ENCODE measurements at places on chromosomes 3 and 15.

- DNase-seq, result no peak
Observed at GRCh38 chr15:79878078-79878705, 18.6 kb downstream of the MTHFS start.

DNA sequence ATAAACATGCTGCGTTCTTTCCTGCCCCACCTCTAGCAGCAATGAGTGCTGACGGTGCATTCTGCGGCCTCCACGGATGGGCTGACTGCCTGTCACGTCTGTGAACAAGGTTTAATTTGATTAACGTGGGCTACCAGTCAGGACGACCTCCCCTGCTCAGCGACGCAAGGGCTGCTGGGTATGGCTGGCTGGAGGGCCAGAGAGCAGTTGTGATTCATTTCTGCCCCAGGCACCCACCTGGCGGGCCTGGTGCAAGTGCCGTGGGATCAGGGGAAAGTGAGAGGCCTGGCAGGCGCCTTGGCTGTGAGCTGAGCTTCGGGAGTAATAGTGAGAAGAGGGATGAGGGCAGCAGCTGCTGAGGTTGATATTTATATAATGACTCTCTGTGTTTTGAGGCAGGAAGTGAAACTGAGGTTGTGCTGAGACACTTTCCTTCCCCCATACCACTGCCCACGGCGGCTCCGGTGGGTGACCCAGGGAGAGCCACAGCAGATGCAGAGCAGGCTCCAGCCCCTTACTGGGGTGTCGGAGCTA is 190.4 kb upstream of the BCL6 start:
- no peak for DNase-seq

GRCh38 chr15:39621976-39622375 is 41.1 kb downstream of the THBS1 start:
- no peak for DNase-seq

DNA sequence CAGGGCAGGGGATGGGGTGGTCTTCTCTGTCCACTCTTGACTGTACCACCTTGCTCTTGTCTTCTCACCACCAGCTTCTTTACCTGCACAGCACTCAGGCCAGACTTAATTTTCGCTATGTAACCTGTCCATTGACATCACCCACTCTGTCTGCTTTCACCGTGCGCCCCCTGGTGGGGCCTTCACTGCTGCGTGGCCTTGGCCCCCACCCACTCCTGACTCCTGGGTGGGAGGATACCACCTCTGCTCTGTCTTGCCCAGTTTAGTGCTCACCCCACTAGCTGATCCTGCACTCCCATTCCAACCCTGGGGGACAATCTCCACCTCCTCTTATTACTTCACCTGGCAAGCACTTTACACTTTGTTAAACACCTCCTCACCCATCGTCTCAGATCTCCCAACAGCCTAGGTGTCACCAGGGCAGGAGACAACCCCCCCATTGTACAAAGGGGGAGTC is 17.7 kb downstream of the PTH1R start:
- peak; percentile 94 for DNase-seq

- no peak for DNase-seq
Observed at GRCh38 chr15:29099131-29099880, 170.3 kb downstream of the NSMCE3 start.

GRCh38 chr15:49301562-49301961 is 121.5 kb upstream of the FGF7 start:
- no peak for DNase-seq

DNA sequence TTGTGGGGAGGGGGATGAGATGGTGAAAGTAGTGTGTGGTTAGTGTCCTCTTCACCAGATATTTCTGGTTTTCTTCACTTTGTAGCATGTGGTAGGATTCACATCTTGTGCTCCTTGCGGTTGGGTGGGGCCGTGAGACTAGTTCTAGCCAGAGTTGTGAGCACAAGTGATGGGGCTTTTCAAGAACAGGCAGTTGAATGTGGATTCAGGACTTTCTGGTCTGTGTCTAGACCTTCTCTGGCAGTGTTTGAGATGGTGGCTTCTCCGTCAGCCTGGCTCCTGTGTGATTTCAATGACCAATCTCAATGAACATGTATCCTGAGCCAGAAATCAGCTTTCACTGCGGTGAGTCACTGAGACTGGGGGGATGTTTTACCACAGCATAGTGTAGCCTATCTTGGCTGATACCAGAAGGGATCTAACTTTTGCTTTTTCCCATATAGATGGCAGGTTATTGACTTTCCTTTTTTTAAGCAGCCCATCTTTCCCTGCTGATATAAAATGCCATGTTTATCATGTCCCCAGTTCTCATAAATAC is 82.6 kb downstream of the RPLP1 start:
- DNase-seq, result no peak

DNA sequence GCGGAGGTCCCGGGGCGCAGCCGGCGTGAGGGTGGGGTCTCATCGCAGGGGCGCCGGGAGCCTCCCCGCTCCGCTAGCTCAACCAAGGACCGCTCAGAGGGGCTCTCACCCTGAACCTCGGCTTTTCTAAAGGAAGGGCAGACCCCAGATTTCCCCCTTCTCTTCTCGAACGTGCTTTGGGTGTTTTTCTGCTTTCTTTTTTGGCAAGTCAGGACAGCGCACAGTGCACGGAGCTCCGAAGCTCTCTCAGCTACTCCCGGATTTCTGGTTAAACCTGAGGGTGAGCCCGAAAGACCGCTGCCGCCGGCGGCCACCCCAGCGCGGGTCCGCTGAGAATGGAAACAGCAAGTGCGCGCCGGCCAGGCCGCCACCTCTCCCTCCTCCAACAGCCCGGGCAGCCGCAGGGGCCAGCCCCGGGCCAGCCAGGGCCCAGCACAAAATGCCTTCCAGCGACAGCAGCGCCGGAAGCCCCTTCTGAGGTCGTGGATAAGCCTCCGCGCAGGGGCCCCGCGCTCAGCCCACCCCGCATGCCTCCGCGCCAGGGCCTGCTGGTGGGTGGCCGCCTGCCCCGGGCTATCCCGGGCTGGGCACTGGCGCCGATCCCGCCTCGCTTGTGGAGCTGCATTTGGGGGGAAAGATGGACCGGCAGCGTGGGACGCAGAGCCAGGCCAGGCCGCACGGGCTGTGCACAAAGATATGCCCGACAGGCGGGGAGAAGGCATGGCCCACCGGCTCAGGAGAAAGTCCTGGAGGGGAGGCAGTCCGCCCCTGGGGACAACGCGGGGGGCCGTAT is 8.2 kb upstream of the OCA2 start:
- DNase-seq, result no peak

DNA sequence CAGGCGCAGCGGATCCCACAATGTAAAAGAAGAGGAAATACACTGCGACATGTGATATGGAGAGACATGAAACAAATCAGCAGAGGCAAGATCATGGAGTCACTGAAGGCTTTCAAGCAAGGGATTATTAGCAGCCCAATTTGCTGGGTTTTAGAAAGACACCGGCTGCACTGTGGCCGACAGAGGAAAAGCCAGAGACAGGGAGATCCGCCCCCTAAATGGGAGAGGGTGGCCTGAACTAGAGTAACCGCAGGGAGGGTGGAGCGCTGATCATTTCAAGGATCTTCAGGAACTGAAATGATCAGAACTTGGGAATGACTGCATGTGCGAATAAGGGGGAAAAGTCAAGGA is 612 bp upstream of the C15orf40 start:
- DNase-seq, result no peak

- DNase-seq, result no peak
Observed at GRCh38 chr15:100525436-100525835, 3.3 kb downstream of the CERS3 start.

DNA sequence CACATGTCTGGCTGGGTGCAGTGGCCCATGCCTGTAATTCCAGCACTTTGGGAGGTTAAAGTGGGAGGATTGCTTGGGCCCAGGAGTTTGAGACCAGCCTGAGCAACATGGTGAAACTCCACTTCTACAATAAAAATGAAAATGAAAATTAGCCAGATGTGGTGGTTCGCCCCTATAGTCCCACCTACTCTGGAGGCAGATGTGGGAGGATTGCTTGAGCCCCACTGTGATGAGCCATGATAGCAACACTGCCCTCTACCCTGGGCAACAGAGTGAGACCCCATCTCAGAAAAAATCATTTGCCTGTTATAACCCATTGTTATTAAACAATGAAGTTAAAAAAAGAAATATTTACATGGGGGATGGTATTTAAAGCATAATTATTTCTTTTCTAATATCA is 240.1 kb upstream of the ZPLD1 start:
- DNase-seq, result no peak

- no peak for DNase-seq
Observed at GRCh38 chr3:195751560-195751959, 30.8 kb downstream of the MUC20 start.

DNA sequence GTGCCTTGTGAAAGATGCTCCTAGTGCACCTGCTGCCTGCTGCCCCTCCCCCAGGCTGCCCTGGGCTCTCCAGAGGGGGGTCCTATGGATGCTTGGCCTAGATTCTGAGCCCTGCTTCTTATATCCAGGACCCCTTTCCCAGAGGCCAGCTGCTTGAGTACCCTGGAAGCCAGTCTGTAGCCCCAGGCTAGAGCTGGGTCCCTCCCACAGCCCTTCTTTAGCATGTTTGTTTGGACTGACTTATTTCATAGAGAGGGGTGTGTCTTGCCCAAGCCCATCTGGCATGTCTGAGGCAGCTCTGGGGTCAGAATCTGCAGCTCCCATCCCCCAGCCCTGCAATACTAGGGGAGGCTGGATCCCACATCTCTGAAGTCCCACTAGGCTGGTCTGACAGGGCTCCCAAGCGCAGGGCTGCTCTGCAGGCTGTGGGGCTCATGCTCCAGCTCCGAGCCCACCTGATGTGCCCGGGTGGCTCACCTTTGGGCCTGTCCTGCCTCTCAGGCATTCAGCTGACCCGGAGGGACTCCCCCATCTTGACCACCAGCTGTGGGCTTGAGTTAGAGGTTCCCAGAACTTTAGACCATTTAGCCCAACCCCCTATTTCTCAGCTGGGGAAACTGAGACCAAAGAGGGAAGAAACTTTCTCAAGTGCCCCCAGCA is 3.1 kb downstream of the CHRNB4 start:
- DNase-seq, result no peak

DNA sequence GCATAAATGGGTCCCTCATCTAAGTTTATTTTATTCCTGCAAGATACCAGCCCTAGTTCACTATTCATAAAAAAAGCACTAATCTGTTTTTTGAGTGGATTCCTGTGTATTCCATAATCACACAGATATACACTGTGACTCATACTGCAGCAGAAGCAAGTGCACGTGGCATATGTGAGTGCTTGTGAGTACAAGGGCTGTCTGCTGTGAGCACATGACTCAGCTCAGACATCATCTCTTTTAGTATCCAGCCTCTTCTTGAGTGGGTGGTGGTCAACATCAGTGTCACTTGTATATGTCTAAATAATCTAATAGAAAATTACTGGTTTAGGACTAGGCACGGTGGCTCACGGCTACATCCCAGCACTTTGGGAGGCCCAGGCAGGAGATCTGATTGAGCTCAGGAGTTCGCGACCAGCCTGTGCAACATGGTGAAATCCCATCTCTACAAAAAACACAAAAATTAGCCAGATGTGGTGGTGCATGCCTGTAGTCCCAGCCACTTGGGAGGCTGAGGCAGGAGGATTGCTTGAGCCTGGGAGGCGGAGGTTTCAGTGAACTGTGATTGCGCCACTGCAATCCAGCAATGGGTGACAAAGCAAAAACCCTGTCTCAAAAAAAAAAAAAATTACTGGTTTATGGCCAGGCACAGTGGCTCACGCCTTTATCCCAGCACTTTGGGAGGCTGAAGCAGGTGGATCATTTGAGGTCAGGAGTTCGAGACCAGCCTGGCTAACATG is 49.8 kb downstream of the NIPA2 start:
- DNase-seq, result no peak

- DNase-seq, result no peak
Observed at GRCh38 chr3:50486219-50486888, 17.1 kb downstream of the CACNA2D2 start.

DNA sequence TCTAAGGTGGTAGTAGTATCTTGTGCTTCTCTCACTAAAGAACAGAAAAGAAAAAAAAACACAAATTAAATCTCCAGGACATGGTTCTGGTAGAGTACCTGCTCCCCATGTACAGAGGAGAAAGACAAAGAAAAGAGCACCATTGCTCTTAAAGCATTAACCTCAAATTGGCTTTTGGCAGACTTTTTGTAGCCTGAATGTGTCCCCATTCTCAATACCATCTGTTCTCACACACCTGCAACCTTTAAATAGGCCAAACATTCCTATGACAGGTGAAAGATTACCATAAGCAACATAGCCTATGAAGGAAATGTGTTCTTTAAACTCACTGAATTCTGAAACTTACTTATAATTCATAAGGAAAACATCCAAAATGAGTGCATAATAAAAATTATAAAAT is 68.0 kb downstream of the TIPARP start:
- DNase-seq, result no peak

DNA sequence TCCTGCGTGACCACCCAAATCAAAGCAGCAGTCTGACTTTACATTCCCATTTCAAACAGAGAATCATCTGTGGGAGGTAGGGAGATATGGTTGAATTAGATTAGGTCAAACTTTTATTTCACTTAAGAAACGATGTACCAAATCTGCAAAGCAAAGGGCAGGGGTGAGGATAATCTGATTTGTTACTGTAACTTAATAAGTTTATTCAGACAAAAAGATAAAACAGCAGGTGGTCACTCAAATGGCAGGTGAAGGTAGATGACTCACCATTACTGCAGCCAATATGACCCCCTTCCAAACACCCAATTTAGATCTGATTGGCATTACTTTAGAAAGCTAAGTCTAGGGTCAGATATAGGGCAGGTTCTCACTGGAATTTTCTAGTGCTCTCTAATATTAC is 651.0 kb upstream of the NAALADL2 start:
- DNase-seq, result no peak

DNA sequence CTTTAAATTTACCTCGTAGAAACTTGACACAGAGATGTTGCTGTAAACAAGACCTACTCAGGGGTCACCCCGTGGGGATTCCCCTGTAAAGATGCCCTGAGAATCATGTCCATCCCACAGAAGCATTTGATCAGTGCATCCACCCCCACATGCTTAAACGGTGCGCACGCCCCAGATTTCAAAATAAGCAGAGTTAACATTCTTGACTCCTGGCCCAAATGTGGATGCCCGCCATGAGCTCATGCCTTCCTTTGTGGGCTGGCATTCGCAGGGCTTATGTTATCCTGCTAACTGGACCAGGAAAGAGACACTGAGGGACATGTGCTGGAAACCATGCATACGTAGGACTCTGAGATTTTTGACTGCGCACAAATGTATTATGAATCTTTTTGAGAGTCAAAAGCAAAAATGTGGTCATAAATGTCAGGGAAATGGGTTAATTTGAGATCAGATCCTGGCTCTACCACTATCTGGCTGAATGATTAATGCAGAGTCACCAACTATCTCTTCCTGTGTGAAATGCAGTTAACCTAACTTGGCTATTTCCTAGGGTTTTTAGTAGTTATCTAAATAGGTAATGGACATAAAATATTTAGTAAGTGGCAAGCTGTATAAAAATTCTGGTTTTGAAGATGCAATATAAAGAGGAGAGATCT is 9.1 kb upstream of the TP63 start:
- no peak for DNase-seq

GRCh38 chr15:76986743-76987142 is 8.2 kb upstream of the PSTPIP1 start:
- DNase-seq, result no peak

DNA sequence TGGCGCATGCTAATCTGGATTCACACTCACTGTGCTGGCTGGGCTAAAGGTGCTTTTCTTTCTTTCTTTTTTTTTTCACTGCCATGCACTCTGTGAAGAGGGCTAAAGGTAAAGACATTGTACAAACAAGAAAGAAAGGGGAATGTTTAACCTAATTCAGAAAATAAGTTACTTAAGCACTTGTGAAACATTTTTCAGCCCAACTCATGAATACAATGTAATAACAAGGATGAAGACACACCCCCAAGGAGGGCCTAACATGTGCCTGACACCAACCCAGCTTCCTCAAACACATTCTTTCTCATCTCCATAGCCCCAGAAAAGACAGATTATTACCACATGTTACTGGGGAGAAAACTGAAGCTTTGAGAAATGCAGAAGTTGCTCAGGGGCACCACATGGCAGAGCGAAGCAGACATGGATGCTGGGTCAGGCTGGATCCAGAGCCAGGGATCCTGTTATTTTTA is 5.7 kb downstream of the STIMATE start:
- DNase-seq, result no peak
